ENCODE measurements at places on chromosomes 7 and 10.
A peak's percentile ranks its signal among the peaks of the same experiment; 100 is the strongest.

GRCh38 chr10:110492069-110492822 lies 5.5 kb upstream of the DUSP5 start:
- DNase-seq, result no peak

- DNase-seq, result no peak
Measured at GRCh38 chr10:8504499-8504898, 450.0 kb downstream of the GATA3 start.

DNA sequence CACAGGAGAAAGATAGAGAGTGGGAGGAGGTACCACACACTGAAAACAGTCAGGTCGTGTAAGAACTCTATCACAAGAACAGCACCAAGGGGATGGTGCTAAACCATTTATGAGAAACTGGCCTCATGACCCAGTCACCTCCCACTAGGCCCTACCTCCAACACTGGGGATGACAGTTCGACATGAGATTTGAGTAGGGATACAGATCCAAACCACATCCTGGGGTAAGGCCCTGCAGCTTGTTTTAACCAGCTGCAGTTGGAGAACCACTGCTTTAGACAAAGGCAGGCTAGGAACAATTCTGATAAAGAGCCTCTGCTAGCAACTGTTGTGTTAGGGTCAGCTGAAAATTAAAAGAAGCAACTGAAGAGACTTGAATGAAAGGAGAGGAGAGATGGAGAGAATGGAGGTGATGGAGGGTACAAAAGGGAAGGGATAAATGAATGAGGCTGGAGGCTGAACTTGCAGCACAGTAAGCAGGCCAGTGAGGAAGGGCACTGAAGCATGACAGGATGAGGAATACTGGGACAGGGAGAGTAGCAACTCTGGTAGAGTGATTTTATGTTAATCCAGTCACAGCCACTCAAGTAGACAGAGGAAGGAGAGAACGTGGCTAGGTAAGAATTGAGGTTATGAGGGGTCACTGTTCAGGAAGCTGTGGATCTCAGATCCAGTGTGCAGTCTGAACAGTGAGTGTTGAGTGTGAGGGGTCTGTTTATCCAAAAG lies 23.6 kb downstream of the MEST start:
- DNase-seq, result no peak

DNA sequence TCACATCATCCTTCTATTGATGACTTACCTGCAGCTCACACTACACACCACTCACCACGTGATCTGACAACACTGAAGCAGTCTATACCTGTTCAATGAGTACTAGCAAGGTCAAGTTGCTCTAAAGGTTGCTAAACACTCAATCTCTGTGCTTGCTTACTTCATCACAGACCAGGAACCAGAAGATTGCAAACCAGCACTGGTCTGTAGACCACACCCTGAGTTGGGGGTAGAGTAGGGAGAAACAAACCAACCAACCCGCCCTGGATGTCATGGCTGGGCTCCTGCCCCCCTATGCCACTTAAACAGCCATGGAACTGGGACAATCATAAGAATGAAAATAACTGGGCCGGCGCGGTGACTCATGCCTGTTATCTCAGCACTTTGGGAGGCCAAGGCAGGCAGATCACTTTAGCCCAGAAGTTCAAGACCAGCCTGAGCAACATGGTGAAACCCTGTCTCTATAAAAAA lies 19.6 kb downstream of the DLG5 start:
- peak; percentile 63 for DNase-seq

- DNase-seq, result no peak
Measured at GRCh38 chr10:118412132-118412760, 70.1 kb upstream of the FAM204A start.

DNA sequence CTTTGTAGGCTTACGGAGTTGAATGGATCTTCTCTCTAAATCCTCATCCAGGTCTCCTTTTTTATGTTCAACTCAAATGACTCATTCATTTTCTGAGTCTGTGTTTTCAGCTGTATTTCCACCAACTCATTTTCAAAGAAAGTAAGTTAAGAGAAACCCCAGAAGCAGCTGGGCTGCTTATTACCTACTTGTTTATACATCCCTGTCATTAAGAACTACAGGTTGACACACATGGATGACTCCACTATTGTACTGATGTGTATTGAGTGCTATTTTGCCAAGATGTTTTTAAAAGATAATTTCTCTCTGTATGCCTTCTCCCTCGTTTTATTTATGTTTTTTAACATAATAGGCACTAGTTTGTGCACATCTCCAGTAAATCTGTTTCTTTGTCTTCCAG lies 41.9 kb downstream of the DGKI start:
- DNase-seq, result no peak

DNA sequence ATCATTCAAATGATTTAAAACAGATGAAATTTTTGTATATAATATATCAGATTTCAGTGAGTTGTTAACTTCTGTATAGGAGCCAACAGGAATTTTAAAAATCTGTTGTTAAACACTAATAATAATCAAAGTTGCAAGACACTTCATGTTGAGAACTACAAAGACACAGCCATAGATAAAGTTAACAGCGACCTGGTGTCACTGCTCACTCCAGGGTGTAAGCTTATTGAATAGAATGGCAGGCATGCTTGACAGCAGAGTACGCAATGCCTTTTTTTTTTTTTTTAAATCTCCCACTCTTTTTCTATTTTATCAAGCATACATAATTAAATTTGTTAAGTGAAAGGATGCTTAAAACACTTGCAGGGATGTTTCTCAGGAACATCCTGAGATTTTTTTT lies 32.0 kb downstream of the PCDH15 start:
- no peak for DNase-seq

DNA sequence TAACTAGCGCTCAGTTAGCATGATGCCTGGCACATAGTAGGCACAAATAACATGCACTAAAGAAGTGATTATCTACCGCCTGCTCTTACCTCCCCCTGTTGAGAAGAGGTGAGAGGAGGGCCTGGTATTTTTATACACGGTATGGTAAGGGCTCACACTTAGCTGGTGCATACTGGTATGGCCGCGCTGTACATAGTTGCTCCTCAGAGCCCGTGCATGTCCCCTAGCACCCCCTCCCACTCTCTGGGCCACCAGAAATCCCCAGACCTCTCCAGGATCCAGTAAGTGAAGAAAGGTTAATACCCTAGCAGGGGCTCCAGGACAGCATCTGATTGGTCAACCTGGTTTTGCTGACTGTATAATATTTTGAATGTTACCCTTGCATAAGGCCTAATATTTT lies 121.4 kb downstream of the RAB11FIP2 start:
- DNase-seq, result no peak

DNA sequence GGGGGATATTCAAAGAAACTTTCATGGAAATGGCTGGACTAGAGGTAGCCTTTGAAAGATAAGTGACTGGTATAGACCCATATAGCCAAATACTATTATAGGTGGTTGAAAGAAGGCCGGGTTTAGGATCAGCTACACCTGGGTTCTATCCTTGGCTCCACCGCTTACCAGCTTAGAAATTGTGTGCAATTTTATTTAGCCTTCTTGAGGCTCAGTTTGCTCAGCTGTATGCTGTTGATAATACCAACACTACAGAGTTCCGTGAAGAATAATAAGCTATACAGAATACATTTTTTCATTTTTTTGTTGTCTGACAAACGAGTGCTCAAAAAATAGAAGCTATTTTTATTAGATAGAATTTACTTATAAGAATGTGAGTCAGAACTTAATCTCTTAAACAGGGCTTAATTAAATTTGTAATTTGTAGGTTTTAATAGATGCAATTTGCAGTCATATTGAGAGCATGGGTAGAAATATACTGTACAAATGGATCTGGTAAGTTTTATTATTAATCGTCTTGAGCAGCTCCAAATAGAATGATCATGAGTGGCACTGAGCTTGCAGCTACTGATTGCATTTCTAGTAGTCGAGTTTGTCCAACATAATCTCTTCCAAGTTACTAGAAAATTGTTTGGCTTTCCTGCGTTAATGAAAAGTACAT lies 164.3 kb upstream of the PHYHIPL start:
- no peak for DNase-seq

DNA sequence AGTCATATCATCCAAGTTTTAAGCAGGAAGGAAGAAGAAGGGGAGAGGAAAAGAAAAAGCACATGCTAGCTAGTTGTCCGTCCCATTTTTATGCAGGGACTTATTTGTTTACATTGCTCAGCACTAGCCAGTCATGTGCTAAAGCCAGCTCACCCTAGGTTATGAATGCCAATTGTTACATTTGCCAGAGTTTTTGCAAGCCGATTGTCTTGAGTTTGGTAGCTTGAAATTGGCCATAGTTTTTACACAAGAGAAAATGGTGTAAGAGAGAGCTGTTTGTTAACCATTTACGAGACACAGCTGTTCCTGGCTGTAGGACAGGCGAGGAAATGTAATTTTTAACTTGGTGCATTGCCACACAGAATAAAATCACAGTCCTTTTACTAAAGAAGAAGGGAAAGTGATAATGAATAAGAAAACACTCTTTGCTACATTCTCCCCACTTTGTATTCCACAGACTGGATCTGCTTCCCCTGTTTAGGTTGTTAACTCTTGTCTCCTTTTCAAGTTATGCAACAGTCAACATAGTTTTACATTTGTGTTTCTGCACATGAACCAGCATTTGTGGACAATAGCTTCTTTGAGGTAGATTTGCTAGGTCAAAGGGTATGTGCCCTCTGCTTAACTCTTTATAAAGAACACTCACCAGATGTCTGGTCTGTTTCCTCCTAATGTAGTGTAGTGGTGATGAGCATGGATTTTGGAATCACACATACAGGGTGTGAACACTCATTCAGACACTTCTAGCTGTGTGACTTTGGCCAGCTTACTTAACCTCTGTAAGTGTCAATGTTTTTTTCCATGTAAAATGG lies 357.2 kb downstream of the LRMDA start:
- no peak for DNase-seq

DNA sequence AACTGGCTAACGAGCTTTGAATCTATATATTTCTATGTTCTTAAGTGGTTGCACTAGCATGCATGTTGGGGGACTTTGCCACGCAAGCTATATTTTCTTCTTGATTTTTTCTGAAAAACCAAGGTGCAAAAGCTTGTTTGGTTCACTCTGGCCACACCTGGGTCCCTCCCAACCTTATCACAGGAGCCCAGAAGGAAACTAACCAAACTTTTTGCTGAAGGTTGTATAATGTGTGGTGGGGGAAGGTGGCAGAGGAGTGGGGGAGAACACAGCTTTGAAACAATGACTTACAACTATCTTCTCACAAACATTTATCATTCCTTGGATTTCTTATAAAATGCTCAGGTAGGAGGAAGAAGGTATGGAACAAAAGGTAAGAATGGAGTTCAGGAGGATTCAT lies 75.3 kb downstream of the TMEM168 start:
- DNase-seq, result no peak

DNA sequence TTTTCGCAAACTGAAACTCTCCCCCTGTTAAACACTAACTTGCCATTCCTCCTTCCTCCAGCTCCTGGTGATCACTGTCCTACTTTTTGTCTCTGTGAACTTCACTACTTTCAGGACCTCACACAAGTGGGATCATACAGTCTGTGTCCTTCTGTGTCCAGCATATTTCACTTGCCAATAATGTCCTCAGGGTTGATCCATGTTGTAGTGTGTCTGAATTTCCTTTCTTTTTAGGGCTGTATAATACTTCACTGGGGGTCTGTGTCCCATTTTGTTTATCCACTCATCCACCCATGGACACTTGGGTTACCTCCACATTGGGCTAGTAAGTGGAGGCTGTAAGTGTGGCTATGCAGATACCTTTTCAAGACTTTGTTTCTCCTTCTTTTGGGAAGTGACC lies 42.7 kb upstream of the GJD4 start:
- no peak for DNase-seq

- no peak for DNase-seq
Measured at GRCh38 chr7:75950111-75950681, 35.2 kb downstream of the POR start.

- no peak for DNase-seq
Measured at GRCh38 chr10:126544565-126544964, 125.9 kb downstream of the C10orf90 start.

GRCh38 chr10:33871061-33871956 lies 536.8 kb upstream of the NRP1 start:
- DNase-seq, result no peak

- DNase-seq, result no peak
Measured at GRCh38 chr10:109126016-109126415, 797.3 kb downstream of the XPNPEP1 start.

DNA sequence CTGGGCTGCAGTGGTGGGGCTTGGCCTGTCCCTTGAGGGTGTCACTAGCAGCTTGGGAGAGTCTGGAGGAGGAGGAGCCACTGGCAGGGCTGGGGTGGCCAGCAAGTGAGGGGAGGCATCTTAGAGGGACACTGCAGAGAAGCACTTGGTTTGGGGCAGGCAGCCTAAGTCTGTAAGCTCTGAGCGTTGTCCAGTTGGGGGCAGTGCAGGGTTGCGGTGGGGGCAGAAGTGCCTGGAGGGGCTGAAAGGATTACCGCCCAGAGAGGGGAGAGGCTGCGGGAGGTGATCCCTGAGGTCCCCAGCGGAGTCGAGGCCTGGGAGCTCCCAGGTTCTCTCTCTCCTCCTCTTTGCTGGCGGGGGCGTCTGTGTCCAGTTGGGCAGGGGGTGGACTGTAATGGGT lies 7.4 kb downstream of the ADCYAP1R1 start:
- no peak for DNase-seq

- no peak for DNase-seq
Measured at GRCh38 chr10:100489396-100489795, 26.6 kb downstream of the WNT8B start.

GRCh38 chr7:44964384-44964830 lies 14.4 kb downstream of the MYO1G start:
- no peak for DNase-seq

GRCh38 chr7:150365194-150365593 lies 3.4 kb upstream of the REPIN1 start:
- DNase-seq, result no peak

DNA sequence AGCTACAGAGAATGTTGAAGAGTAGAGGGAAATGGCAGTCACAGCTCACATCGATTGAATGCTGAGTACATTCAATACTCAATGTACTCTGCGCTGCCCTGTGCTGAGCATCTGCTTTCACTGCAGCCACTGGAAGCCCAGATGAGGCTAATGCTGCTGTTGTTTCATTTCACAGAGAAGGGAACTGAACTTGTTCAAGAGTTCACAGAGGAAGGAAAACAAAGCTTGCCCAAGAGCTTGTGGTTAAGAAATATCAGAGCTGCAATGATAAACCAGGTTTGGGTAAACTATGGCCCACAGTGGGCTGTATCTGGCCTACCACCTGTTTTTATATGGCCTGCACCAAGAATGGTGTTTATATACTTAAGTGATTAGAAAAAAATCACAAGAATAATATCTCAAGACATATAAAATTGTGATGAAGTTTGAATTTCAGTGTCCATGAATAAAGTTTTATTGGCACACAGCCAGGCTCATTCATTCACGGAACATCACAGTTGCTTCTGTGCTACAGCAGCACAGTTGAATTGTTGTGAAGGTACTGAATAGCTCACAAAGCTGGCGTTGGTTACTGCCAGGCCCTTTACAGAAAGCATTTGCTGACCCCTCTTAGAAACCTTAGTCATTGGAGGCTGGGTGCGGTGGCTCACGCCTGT lies 64.1 kb downstream of the CFAP58 start:
- DNase-seq, result no peak

GRCh38 chr7:128021366-128021765 lies 9.9 kb downstream of the LRRC4 start:
- peak; percentile 99 for DNase-seq
